SW 1271 (cell line): ENCODE measurements at places on chromosomes 6 and 20.
A peak's percentile ranks its signal among the peaks of the same experiment; 100 is the strongest.

DNA sequence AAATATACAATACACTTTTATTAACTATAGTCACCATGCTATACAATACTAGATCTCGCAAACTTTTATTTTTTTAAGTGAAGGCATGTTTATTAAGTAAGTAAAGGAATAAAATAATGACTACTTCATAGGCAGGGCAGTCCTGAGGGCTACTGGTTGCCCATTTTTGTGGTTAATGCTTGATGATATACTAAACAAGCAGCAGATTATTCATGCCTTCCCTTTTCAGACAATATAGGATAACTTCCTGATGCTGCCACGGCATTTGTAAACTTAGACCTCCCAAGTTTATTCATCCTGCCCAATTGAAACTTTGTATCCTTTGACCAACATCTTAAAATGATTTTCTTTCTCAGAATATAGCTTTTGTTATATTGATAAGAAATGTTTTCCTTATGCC lies 24.7 kb upstream of the HIVEP1 start:
- DNase-seq, result no peak

- DNase-seq, result no peak
These were observed 92.7 kb upstream of the AFDN start for GRCh38 chr6:167733740-167734661.

GRCh38 chr6:90421666-90422065 lies 125.0 kb upstream of the BACH2 start:
- no peak for DNase-seq

- DNase-seq, result peak; percentile 65
These were observed 15.4 kb upstream of the IER3 start for GRCh38 chr6:30759575-30760239.

DNA sequence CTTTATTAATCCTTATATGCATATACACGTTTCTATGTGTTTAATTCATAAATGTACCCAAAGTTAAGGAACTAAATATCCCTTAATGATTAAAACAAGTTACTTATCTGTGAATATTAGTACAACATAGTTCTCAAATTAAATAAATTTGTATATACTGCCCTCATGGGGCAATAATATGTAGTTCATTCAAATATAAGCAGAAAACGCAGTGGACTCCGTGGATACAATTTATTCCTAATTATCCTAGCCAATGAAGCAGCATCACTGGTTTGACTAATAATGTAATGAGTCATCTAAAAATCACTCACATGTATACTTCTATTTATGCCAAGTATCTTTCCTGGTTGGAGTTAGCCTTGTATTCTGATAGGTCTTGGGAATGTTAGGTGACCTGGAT lies 111.6 kb downstream of the TBC1D32 start:
- peak; percentile 11 for DNase-seq

- DNase-seq, result no peak
These were observed 17.1 kb downstream of the NAPB start for GRCh38 chr20:23404196-23404595.

GRCh38 chr20:50692552-50692933 lies 1.2 kb upstream of the RIPOR3 start:
- no peak for DNase-seq
